ENCODE measurements at places on chromosomes 1 and 21.
A peak's percentile ranks its signal among the peaks of the same experiment; 100 is the strongest.

DNA sequence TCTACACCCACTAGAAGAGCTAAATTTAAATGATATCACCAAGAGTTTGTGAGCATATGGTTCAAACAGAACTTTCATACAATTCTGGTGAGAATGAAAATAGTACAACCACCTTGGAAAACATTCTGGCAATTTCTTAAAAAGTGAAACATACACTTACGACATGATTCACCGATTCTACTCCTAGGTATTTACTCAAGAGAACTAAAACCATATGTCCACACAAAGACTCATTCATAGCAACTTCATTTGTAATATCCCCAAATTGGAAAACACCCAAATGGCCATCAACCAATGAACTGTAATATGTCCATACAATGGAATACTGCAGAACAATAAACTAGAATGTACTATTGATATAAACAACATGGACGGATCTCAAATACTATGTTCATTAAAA lies 51.2 kb upstream of the ADAM30 start:
- no peak for DNase-seq

- DNase-seq, result no peak
Observed at GRCh38 chr1:81752840-81753239, 47.9 kb upstream of the ADGRL2 start.

GRCh38 chr1:49013079-49013478 lies 236.4 kb upstream of the BEND5 start:
- no peak for DNase-seq

DNA sequence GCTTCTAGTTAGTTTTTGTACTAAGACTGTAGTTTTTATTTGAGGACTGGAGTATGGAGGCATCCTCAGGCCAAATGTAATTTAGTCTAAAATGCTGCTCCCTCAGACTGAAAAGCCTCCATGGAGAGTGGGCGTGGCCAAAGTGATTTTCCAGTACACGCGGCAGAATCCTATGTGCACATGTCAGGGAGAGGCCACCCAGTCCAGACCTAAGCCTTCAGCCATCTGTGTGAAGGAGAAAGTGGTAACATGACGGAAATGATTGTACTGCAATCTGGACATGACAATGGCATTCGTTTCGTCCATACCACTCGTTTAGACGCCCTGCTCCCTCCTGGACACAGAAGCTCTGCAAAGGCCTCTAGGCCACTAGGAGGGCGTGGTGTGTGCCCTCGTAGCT lies 56.2 kb downstream of the PCP4 start:
- DNase-seq, result no peak

- DNase-seq, result no peak
Observed at GRCh38 chr1:47280142-47280541, 33.8 kb downstream of the STIL start.

- DNase-seq, result no peak
Observed at GRCh38 chr1:39754906-39755504, 16.1 kb downstream of the OXCT2 start.

DNA sequence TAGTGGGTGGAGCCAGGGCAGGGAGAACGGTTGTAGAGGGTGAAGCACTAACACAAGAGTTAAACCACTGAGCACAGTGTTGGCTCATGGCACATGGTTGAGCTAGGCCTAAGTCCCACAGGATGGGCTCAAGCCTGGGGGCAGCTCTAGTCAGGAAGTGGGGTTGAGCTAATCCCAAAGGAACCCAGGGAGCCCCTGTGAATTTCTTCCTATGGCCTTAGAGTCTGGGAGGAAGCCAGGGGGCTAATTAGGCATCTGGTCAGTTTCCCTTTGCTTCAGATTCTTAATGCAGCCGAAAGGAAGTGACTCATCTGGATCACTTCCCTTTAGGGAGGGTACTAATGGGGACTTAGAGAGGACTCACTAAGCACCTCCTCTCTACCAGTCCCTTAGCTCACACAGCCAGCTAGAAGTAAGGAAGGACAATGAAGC lies 10.1 kb downstream of the CFAP45 start:
- peak; percentile 90 for DNase-seq
